ENCODE measurements at places on chromosomes 13 and 19.

GRCh38 chr19:15184776-15185175 lies 16.0 kb downstream of the NOTCH3 start:
- no peak overlapping the region for H3K4me3 ChIP-seq
- H3K36me3 ChIP-seq = no peaks in the 10 kb centered on the region
- no peaks in the 10 kb centered on the region for H3K27me3 ChIP-seq
- no peak overlapping the region for H3K27ac ChIP-seq
- no peaks in the 10 kb centered on the region for H3K4me1 ChIP-seq

- H3K4me3 ChIP-seq = no peak overlapping the region
- DNase-seq = no peak
- H3K27me3 ChIP-seq = no peaks in the 10 kb centered on the region
These were observed 2668.2 kb upstream of the PCDH20 start for GRCh38 chr13:64083811-64084210.

GRCh38 chr13:42753697-42754096 lies 27.7 kb upstream of the FAM216B start:
- H3K4me3 ChIP-seq = no peak overlapping the region
- DNase-seq = no peak
- H3K4me1 ChIP-seq = no peaks in the 10 kb centered on the region

GRCh38 chr13:65217471-65217995 lies 2012.6 kb downstream of the PCDH9 start:
- DNase-seq = no peak
- H3K27ac ChIP-seq = no peak overlapping the region
- H3K36me3 ChIP-seq = no peaks in the 10 kb centered on the region
- no peaks in the 10 kb centered on the region for H3K4me1 ChIP-seq
- H3K4me3 ChIP-seq = no peak overlapping the region
- H3K27me3 ChIP-seq = no peaks in the 10 kb centered on the region

GRCh38 chr13:109646423-109646822 lies 140.0 kb downstream of the IRS2 start:
- H3K4me1 ChIP-seq = no peaks in the 10 kb centered on the region
- no peak overlapping the region for H3K27ac ChIP-seq
- no peaks in the 10 kb centered on the region for H3K36me3 ChIP-seq
- no peak for DNase-seq

GRCh38 chr19:19782783-19783182 lies 38.8 kb downstream of the ZNF506 start:
- H3K27ac ChIP-seq = no peak overlapping the region
- no peak for DNase-seq
- peaks cover 14% of the 10 kb centered on the region for H3K4me1 ChIP-seq
- H3K36me3 ChIP-seq = peaks cover 90% of the 10 kb centered on the region
- no peaks in the 10 kb centered on the region for H3K27me3 ChIP-seq

GRCh38 chr19:47271949-47272348 lies 2.7 kb upstream of the INAFM1 start:
- no peak overlapping the region for H3K27ac ChIP-seq
- H3K36me3 ChIP-seq = peaks cover 40% of the 10 kb centered on the region
- peaks cover 16% of the 10 kb centered on the region for H3K4me1 ChIP-seq
- DNase-seq = no peak

GRCh38 chr13:110874508-110874960 lies 40.3 kb downstream of the ANKRD10 start:
- DNase-seq = no peak
- no peaks in the 10 kb centered on the region for H3K36me3 ChIP-seq

DNA sequence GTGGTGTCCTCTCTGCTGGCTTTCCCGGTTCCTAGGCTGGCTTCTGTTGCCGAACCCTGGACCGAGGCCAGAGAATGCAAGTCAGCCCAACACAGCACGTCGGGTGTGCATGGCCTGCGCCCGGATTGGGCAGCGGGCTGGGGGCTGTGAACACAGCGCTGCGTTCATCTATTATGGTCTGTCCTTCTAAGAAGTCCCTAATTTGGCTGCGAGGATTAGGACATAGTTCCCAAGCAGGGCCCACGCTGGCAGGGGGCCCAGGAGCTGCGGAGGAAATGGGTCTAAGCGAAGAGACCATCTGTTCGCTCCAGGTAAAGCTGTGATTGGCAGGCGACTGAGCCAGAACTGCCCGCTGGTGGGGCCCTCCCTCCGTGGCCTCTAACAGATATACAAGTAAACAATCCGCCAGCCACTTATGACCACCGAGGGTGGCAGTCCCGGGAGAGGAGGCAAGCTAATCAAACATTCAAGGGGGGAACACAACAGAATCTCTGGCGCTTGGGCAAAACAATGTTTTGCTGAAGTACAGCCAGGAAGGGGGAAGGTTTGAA lies 6.0 kb downstream of the SYCE2 start:
- no peak overlapping the region for H3K4me3 ChIP-seq
- no peaks in the 10 kb centered on the region for H3K36me3 ChIP-seq

DNA sequence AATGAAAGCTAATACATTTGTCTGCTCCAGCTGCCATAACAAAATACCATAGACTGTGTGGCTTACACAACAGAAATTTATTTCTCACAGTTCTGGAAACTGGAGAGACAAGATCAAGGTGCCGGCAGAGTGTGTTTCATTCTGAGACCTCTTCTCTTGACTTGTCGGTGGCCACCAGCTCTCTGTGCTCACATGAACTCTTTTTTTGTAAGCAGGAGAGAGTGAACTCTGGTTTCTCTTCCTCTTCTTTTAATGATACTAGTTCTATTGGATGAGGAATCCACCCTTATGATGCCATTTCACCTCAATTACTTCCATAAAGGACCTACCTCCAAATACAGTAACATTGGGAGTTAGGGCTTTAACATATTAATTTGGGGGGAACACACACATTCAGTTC lies 11.7 kb downstream of the KCTD12 start:
- no peak for DNase-seq
- H3K4me1 ChIP-seq = peaks cover 8% of the 10 kb centered on the region
- no peaks in the 10 kb centered on the region for H3K36me3 ChIP-seq
- H3K27me3 ChIP-seq = peaks cover 24% of the 10 kb centered on the region
- H3K27ac ChIP-seq = no peak overlapping the region

DNA sequence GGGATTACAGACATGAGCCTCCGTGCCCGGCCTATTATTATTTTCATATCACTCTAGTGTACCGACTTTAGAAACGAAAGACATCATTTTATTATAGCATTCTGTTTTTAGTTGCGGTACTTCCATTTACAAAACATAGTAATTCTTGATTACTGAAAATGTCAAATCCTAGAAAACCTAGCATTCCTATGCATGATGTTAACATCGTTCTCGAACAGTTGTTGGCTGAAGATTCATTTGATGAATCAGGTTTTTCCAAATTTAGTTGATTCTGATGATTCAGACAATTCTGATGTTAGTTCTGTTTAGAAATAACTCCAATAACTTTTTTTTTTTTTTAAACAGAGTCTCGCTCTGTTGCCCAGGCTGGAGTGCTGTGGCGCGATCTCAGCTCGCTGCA lies 11.5 kb upstream of the MTRF1 start:
- peaks cover 8% of the 10 kb centered on the region for H3K36me3 ChIP-seq
- DNase-seq = no peak
- no peak overlapping the region for H3K27ac ChIP-seq

DNA sequence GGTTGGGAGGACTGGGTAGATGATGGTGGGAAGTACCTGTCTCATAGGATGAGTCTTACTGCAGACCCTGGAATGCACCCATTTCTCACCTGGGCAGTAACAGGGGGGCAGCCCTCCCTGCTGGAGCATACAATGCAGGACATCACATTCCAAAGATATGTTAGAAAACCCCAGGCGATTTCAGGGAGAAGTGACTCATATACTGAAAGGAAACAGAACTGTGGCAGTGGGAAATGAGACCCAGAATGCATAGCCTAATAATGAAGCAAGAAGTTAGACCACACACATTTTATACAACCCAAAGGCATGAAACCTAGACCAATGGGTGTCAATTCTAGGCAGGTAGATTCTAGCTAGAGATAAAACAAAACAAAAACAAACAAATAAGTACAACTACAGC lies 402.7 kb downstream of the IRS2 start:
- no peak overlapping the region for H3K27ac ChIP-seq
- no peak for DNase-seq
- H3K4me1 ChIP-seq = no peaks in the 10 kb centered on the region
- no peak overlapping the region for H3K4me3 ChIP-seq
- H3K36me3 ChIP-seq = no peaks in the 10 kb centered on the region

DNA sequence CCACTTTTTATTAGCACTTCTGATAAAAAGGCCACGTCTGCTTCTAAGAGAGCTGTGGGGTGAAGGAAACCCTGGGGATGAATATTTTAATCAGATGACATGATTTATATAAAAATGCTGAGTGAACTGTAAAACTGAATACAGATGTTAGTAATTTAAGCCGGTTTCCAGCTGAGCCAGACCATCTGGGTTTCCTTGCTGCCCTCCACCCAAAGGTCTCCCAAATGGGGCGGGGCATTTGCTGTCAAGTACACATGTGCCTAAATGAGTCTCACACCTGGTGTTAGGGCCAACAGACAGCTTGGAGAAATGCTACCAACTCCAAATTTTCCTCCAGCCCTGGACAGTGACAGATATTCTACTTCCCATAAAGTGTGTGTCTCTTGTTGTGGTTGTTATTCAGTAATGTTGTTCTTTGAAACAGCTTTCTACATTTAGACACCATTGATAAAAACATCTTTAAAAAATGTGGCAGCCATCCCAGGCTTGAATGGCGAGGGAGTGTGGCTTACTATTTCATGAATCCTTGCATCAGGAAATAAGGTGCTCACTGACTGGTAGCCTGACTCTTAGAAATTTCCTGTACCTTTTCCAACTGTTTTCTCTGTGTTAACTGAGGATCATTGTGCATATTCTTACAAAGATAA lies 350.4 kb downstream of the MTUS2 start:
- no peak for DNase-seq
- H3K27ac ChIP-seq = no peak overlapping the region
- H3K27me3 ChIP-seq = no peaks in the 10 kb centered on the region
- H3K36me3 ChIP-seq = no peaks in the 10 kb centered on the region

DNA sequence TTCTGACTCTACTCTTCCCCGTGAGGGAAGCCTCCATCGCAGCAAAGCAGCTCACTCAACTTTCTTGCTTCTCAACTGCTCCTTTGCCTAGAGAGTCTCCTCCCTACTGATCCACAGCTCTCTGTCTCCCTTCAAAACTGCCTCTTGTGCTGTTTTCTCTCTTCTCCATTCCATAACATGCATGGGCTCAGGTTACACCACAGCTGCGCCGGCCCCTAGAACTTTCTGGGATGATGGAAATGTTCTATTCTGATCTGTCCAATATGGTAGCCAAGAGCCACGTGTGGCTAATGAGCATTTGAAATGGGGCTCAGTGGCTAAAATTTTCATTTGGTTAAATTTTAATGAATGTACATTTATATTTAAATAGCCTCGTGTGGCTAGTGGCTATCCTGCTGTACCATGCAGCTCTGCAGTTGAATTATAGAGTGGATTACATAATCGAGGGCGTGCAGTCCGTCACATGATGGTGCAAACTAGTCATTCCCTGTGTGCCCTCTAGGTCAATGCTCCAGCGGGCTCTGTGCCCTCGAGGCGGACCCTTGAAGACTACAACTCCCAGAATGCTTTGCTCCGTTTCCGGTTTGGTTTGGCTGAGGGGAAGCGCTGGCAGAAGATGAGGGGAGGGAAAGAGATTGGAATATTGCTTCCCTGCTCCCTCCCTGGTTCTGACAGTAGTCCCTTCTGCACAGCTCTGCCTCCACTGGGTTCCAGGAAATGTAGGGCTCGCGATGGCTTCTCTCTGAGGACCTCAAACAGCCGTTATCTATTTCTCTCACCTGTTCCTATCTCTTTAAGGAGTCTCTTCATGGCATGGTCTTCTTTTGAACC lies 109.8 kb downstream of the CACNA1A start:
- no peak for DNase-seq
- no peak overlapping the region for H3K27ac ChIP-seq
- H3K4me3 ChIP-seq = no peak overlapping the region
- peaks cover 1% of the 10 kb centered on the region for H3K27me3 ChIP-seq

DNA sequence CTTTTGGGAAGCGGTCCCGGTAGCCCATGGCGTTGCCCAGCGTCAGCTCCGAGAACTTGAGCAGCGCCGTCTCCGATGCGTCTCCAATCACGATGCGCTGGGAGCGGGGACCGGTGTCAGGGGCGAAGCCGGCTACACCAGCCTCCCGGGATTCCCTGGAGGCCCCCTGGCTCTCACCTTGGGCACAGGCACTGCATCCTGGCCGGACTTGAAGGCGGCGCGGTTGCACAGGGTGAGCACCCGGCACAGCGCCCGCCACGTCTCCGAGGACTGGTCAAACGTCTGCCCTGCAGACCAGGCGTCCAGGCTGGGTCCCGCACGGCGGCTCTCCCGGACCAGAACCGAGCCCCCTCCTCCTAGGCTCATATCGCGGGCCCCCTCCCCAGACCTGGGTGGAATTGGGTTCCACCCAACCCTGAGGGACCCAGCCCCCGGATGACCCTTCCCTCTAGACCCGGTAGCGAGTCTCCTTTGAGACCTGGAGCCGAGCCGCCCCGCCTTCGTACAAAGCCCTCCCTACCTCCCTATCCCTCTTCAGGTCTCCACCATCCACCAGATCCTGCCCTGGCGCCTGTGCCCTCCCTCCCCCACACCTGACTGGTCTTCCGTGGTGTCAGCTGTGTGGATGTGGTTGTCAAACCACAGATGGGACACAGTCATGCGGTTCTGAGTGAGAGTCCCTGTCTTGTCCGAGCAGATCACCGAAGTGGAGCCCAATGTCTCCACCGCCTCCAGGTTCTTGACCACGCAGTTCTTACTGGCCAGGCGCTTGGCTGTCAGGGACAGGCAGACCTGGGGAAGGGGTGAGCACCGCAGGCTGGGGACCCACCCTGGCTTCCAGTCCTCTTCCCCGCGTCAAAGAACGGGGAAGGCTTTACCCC lies 4.8 kb downstream of the ATP4A start:
- peaks cover 34% of the 10 kb centered on the region for H3K27me3 ChIP-seq
- H3K4me3 ChIP-seq = no peak overlapping the region
- H3K27ac ChIP-seq = no peak overlapping the region
- peaks cover 2% of the 10 kb centered on the region for H3K4me1 ChIP-seq
- DNase-seq = no peak
- H3K36me3 ChIP-seq = no peaks in the 10 kb centered on the region

DNA sequence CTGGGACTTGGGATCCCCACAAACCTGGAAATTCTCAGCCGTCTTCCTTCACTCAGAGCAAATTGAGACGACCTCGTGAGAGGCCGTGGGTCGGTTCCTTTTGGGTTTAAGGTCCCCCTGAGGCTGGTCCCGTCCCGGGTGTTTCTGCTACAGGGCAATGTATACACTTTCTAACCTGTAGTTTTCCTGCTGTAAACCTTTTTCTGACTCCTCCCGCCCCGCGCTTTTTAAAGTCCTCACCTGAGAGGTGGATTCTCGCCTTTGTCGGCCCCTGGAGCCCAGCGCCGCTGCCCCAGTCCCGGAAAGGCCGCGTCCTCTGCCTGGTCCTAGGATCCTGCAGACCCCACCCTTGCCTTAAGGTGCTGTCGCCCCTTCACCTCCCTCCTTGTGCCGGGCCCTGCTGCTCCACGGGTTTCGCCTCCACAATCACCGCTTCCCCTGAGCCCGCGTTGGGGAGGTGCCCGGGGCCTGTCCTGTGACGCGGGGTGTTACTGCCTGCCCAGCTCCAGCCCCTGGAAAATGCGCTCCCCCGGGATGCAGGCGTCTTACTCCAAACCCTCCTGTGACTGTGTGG lies 391 bp downstream of the ZNF761 start:
- DNase-seq = no peak
- H3K27ac ChIP-seq = peak overlapping the region; percentile 87
- H3K27me3 ChIP-seq = no peaks in the 10 kb centered on the region
- H3K36me3 ChIP-seq = peaks cover 49% of the 10 kb centered on the region

Data from activated T-helper 2 cell treated with anti-CD3 and anti-CD28 coated beads, Interferon-gamma antibody, Interleukin-2, Interleukin-4, amounts not matched to agents 10 μg/mL and 5 μg/mL and 100 μg/mL, durations not matched to agents 14 hours and 24 hours and 36 hours (primary cell).